CD4-positive, alpha-beta T cell treated with Interleukin-21 for 1 hour (primary cell): ENCODE measurements at places on chromosomes 7 and 10.
A peak's percentile ranks its signal among the peaks of the same experiment; 100 is the strongest.

- no peak for DNase-seq
Measured at GRCh38 chr10:130466271-130466997, 330.2 kb downstream of the GLRX3 start.

DNA sequence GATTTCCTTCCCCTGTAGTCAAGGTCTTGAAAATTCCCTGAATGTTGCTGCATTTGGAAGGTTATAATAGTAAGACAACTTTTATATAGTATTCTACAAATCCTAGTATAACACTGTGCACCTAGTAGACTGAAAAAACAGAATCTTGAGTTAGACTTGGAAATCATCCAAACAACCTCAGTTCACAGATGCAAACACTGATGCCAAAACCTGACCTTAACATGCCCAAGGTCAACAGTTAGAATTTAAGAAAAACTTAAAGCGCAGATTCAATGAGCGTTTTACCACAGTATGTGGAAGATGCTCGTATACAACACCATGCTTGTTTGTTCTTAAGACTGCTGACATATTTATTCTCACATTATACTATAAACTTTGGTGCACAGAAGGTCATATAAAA is 3.0 kb downstream of the PIP4K2A start:
- no peak for DNase-seq

GRCh38 chr7:156949541-156950380 is at the start of gene NOM1:
NOM1 (plus strand) TSS chr7:156949712; CDS start chr7:156949738, 26 bp downstream.
- peak; percentile 91 for DNase-seq

DNA sequence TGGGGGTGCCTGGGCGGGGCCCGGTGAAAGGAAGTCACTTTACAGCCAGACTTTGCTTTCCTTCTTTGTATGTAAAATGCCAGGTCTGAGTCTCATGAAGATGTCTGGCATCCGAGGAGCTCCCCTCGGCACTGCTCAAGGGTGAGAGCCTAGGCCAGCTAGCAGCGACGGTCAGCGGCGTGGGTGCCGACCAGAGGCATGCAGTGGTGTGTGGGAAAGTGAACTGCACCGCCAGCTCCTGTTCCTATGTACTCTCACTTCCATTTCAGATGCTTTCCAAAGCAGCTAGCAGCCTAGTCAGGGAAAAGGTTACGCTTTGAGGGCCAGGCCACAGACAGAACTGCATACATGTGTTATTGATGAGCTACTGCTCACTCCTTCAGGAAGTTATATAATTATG is 172.8 kb downstream of the ZMYND11 start:
- no peak for DNase-seq

GRCh38 chr10:108323274-108323798 is 1158.8 kb upstream of the SORCS1 start:
- no peak for DNase-seq

- DNase-seq: no peak
Measured at GRCh38 chr10:2858452-2858851, 208.9 kb upstream of the PFKP start.

DNA sequence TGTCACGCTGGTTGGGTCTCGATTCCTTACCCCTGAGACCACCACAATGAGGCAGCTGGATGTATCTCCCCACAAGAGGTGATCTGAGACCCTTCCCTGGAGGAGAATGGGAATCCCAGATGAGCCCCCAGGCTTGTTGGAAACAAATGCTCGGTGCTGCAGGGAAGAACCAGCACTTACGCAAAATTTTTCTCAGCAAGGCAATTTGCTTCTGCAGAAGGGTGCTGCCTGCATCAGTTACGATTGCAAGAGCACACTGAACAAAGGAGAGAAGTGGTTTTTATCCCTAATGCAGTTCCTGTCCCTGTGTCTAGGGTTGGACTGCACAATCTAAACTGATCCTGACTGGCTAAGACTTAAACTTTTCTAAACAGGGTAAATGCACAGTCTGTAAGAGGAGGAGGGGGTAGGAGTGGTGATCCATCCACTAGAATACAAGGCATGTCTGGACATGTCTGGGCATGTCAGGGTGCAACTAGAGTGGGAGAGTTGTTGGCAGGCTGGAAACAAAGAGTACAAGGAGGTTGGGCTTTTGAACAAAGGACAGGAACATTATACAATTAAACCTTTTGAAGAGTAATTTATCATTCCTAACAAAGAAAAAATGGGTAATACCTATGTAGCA is 114.9 kb upstream of the FAM3C start:
- no peak for DNase-seq

DNA sequence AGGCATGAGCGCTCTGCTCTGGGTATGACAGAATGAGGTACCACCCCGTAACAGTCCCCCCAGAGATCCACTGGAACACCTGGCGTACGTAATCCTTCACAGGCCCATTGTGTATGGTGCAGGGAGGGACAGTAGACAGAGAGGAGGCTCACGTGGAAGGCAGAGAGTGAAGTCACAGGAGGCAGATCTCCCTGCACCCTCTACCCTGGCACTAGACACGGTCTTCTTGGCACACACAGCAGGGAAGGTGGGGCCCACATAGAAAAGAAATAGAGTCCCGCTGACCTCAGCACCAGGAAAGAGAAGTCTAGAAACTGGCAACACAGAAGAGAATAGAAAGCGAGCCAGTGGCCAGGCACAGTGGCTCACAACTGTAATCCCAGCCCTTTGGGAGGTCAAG is 51.9 kb downstream of the SLC29A4 start:
- DNase-seq: no peak

DNA sequence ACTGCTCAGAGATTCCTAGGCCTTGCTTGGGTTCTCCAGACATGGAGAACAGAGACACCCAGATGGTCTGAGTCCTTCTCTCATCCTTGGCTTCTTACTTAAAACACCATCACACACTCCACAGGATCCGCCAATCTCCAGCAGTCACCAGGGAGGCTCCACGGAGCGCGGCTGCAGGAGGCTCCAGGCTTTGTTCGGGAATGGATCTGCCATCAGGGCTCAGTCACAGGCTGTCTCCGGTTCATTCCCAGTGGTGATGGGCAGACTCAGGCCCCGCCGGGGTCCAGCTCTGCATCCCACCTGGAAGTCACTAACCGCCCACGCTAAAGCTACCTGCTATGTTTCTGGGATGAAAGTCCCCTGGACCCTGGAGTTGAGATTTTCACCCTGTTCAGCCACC is 312.9 kb downstream of the TCERG1L start:
- no peak for DNase-seq

DNA sequence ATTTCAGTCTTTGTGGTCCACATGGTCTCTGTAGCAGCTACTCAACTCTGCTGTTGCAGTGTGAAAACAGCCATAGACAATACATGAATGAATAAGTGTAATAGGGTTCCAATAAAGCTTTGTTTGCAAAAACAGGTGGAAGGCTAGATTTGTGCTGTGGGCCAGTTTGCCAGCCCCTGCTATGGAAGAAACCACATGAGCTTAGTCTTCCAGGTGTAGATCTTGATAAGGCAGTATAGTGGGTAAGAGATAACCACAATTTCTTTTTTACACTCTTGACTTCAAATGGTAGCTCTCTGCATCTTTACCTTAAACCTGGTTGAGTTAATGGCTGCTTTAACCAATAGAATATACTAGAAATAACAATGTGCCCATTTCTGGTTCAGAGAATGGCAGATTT is 135.0 kb upstream of the PALS2 start:
- DNase-seq: no peak

DNA sequence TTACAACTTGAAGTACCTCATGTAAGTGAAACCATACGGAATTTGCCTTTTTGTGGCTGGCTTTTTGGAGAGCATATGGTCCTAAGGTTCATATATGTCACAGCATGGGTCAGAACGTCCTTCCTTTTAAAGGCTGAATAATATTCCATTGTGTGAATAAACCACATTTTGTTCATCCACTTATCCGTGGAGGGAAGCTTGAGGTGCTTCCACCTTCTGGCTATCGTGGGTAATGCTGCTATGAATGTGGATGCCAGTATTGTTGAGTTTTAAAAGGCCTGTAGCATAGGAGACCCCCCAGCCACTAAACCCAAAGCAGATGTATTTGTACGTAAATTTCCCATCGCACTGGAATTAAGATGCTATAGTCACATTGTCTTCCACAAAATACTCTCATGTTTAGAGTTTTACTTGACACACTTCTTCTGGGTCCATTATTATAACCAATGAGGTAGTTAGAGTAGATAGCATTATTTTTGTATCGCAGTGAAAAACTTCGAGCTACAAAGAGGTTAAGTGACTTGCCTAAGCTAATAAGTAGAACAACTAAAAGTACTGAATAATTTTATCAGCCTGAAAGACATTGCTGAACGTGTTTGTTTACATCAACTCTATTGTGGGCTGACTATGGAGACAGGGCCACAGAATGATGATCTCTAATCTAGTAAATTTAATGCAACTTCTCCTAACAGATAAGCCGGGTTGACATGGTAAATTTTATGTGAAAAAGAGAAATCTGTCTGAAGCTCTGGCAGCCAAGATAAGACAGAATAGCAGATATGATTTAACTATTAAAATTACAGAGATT is 183.0 kb upstream of the CTBP2 start:
- no peak for DNase-seq

GRCh38 chr7:81725003-81725811 is 44.6 kb downstream of the HGF start:
- no peak for DNase-seq

DNA sequence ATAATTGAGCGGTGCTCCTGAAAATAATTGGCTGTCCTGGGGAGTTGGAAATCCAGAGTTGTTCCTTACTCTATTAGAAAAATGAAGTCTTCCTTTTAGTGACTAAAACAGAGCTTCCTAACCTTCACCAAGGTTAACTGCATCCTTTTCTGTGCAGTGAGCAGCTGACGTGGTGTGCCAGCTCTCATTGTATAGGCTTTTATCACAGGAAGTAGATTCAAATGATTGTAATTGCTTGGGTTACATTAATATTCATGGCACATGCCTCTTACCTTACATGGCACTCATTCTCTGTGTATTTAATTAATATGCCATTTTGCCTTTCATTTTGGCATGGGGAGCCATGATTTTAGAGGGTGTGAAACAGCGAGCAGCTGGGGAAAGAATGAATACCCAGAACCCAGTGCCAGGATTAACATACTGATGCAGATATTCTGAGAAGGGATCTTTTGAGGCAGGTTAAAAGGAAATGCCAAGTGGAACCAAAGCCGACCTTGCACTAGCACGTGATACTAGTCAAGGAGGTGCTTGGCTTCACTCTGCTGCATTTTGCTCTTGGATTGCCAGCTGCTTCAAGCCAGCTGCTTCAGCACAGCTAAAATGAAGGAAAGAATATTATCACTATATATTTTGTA is 115.3 kb downstream of the ST7 start:
- peak; percentile 10 for DNase-seq

DNA sequence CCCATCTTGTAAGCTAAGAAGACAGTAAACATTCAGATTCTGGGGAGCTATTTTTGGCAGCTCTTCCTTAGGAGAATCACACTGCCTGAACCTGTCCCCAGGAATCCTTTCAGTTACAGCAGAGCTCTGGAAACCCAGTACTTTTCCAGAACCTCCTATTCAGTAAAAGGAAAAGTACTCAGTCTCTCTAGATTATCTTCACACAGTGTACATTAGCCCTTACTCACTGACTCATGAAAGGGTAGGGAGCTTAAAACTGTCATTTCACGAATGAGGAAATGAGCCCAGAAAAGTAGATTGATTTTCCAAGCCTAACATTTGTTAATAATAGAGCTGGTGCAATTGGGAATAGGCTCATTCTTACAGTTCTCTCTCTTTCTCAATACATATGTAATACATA is 3.9 kb upstream of the CNNM1 start:
- no peak for DNase-seq

DNA sequence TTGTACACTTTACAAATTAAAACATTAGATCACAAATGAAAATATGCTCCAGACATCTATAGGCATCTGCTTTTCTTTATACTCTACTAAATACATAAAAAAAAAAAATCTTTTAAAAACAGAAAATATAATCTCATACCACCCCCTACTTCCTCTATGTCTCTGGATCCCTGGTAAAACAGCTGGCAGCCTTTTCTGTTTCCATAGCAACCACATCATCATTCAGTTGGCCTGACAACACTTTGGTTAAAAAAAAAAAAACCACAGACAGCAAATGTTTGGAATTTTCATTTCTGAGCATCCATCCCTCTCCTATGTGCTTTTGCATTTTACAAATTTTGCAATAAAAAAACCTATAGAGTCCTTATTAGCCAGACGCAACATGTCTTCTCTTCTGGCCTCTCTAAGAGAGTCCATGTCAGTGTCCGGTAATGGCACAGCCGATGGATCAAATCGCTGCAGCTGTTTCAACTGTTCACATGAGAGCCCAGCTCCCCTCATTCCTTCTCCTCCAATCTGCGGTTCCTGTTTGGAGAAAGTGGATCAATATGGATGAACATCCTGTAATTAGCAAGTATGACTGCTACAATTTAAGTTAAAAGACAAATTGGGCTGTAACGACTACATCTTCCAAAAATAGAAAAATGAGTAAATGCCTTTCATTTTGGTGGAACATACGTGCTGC is 105.6 kb downstream of the NSUN6 start:
- DNase-seq: no peak

- DNase-seq: no peak
Measured at GRCh38 chr7:74253331-74253730, 868 bp downstream of the RFC2 start.

DNA sequence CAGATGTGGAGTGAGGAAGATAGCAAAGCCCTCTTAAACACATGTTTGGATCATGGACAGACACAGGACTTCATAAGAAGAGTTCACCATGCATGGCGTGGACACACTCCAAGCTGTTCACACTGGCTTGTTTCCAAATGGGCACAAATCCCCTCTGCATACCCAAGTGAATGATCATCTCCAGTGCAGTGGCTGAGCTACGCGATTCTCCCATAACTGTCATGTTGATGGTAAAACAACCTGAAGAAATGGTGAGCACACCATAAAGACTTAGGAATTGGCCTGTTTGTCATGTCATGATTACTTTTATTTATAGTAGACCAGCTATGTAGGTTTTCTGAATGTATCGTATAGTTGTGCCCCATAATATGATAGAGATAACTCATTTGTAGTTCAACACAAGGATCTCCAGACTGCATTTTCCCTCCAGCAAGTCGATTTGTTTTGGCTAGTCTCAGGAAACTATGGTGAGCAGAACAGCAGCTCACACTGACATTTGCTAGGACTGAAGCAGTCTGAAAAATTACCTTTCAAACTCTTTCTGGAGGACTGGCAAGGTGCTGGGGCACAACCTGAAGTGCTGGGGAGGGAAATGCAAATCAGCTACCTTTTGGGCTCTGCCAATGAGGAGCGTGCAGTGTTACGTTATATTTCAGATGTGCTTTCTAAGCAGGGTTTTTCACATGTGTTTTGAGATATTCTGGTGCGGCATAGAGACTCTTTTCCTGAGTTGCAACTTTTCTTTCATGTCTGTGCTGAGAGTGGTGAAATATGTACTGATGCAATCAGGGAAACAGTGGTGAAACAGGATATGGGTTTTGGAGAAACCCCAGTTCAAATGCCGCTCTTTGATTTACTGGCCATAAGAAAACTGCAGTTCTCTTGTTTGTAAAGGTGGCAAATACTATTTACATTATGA is 629.6 kb upstream of the DPP6 start:
- DNase-seq: no peak

DNA sequence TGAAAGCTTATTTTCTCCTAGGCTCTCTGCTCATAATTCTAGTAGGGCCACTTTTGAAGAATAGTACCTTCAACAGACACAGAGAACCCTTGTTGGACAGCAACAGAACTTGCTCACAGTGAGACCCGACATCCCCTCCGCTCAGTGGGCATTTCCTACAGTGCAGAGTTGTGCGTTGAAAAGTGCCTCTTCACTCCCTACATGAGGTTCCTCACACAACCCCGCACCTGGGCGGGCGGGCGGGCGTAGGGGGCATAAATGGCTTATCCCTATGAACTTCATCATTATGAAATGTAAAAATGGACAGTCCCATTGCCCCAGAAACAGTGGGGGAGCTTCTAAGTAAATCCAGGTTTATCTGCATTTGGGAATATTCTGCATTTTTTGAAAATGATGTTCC is 174.9 kb downstream of the MGMT start:
- DNase-seq: no peak
